Activated CD8-positive, alpha-beta T cell treated with anti-CD3 and anti-CD28 coated beads for 36 hours (primary cell): ENCODE measurements at places on chromosomes 5 and 9. TPM values are rescaled to one million over a fixed set of nuclear protein-coding genes. Genes with fewer than 3 reads are reported as not detected.

Gene ANKRD20A1
- total RNA-seq = 1.2 TPM

Gene CWC27
- 38.1 TPM for total RNA-seq

Gene PCDHB2
- not detected for total RNA-seq

Gene GRXCR2
- total RNA-seq = not detected

Gene EIF4E1B
- total RNA-seq = not detected

Gene PFN3
- not detected for total RNA-seq

- H3K27ac ChIP-seq = no peak overlapping the region
- DNase-seq = no peak
- peaks cover 19% of the 10 kb centered on the region for H3K27me3 ChIP-seq
- no peak overlapping the region for H3K4me3 ChIP-seq
- peaks cover 4% of the 10 kb centered on the region for H3K4me1 ChIP-seq
- H3K36me3 ChIP-seq = no peaks in the 10 kb centered on the region
These were observed 15.5 kb upstream of the SOWAHA start for GRCh38 chr5:132797651-132798050.

DNA sequence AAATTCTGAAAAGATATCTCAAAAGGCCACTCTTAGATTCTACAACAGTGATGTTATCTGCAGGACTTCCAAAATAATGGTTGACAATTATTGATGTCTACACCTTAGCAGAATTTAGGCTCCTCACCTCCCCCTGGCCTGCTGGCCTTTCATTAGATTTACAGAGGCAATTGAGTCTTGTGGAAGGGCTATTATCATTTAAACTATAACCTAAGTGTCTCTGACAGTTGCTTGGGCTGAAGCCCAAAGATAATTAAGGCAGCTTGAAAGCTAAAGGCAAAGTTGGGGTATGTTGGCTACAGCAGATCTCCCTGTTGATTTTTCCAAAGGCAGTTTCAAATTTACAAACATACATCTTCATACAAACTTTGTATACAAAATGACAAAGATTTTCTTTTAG lies 912.3 kb downstream of the TAF11L14 start:
- H3K27ac ChIP-seq = no peak overlapping the region
- no peaks in the 10 kb centered on the region for H3K36me3 ChIP-seq
- DNase-seq = no peak
- H3K27me3 ChIP-seq = no peaks in the 10 kb centered on the region

- no peak overlapping the region for H3K4me3 ChIP-seq
- no peak overlapping the region for H3K27ac ChIP-seq
- no peaks in the 10 kb centered on the region for H3K36me3 ChIP-seq
- H3K4me1 ChIP-seq = no peaks in the 10 kb centered on the region
- DNase-seq = no peak
- H3K27me3 ChIP-seq = no peaks in the 10 kb centered on the region
These were observed 110.0 kb downstream of the LURAP1L start for GRCh38 chr9:12884736-12885395.

GRCh38 chr9:33106827-33107621 lies 30.6 kb upstream of the SMU1 start:
- H3K27me3 ChIP-seq = no peaks in the 10 kb centered on the region
- H3K4me1 ChIP-seq = peaks cover 10% of the 10 kb centered on the region
- H3K27ac ChIP-seq = no peak overlapping the region
- DNase-seq = no peak
- no peaks in the 10 kb centered on the region for H3K36me3 ChIP-seq

GRCh38 chr5:1793301-1793740 lies 6.3 kb downstream of the MRPL36 start:
- peak overlapping the region; percentile 64 for H3K4me3 ChIP-seq
- peaks cover 19% of the 10 kb centered on the region for H3K36me3 ChIP-seq
- H3K27me3 ChIP-seq = no peaks in the 10 kb centered on the region
- peak overlapping the region; percentile 93 for H3K27ac ChIP-seq

DNA sequence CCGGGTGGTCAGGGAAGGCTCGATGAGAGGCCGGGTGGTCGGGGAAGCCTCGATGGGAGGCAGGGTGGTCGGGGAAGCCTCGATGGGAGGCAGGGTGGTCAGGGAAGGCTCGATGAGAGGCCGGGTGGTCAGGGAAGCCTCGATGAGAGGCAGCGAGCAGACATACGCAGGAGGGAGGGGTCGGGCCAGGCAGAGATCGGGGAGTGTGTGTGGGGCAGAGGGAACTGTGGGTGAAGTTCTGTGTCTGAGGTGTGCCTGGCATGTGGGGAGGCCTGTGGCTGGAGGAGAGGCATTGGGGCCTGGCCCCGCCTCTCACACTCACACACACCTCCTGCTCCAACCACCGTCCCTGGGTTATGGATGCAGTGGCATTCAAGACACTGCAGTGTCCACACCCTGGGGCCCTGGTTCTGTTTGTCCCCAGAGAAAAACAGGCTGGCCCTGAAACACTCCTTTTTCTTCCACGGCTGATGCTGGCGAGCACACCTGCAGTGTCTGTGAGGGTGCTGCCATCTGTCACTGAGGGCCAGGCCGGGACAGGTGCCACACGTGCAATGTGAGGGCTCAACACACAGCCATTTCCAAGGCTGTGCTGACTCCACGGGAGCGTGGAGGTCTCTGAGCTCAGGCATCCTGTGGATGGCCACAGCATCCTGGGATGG lies 6.5 kb upstream of the PLEKHG4B start:
- H3K27me3 ChIP-seq = peaks cover 23% of the 10 kb centered on the region
- no peak for DNase-seq
- H3K4me1 ChIP-seq = no peaks in the 10 kb centered on the region
- H3K36me3 ChIP-seq = no peaks in the 10 kb centered on the region
- H3K27ac ChIP-seq = no peak overlapping the region

DNA sequence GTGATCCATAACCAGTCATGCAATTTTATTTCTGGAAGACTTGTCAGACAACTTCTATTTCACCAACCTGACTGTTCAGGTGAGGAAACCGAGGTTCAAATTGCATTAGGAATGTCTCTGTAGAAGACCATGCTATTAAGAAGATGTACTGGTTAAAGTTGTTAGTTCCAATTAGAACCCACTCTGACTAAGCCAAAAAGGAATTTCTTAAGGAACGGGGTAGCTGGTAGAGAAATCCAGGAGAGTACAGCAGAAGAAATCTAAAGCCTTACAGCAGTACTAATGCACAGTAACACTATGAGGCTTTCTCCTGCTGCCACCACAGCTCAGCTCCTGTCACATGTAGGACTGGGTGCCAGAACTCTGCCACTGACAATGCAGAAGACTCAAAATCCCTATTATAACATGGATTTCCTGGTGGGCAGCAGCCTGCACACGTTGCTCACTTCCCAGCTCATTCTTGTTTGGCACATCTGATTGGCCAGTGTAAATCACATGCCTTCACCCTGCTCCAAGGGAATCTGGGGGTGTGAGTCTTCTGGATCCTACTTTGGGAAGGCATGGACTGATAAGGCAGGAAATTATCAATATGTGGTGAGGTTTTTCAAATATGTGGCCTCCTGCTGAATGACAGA lies 37.1 kb downstream of the CAST start:
- DNase-seq = no peak
- H3K4me1 ChIP-seq = peaks cover 30% of the 10 kb centered on the region
- no peak overlapping the region for H3K27ac ChIP-seq
- H3K27me3 ChIP-seq = no peaks in the 10 kb centered on the region
- H3K4me3 ChIP-seq = no peak overlapping the region

DNA sequence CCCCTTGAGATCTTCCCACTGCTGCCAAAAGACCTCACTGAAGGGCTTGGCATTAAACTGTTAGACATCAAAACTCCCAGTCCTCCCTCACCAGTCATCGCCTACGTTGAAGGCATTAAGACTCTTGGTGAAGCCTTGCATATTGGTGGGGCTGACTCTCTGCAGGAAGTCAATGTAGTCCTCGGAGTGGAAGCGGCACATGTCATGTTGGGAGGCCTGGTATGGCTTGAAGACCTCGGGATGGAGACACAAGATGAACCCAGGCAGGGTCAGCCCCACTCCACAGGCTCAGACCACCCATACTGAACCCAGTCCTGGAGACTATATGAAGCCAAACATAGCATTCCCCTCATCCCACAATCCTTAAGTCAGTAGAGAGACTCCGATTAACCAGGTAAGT lies 1.9 kb downstream of the HDAC3 start:
- peak overlapping the region; percentile 86 for H3K4me3 ChIP-seq
- peaks cover 39% of the 10 kb centered on the region for H3K4me1 ChIP-seq
- H3K27ac ChIP-seq = peak overlapping the region; percentile 6
- DNase-seq = no peak
- no peaks in the 10 kb centered on the region for H3K27me3 ChIP-seq

DNA sequence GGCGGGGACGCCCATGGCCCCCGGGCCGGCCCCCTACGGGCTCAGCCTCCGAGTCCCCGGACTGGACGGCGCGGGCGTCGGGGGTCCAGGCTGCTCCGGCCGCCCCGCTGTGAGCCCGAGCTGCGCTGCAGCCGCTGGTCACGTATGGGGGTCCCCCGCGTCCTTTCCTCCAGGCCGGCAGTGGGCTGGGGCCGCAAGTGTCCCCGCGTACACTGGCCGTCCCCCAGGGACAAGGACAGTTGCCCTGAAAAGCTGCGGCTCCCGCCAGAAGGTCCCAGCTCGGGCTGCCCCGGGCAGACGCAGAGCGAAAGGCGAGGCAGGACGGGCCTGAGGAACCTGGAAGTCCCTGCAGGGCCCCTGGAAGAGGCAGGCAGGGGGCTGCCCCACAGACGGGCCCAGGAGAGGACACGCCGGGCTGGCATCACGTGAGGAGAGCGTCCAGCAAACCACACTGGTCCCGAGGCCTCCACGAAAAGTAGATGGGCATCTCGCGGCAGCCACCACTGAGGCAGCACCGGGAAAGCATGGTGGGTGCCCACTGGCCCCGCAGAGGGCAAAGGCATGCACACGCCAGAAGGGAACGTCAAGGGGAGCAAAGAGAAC lies 3.3 kb upstream of the NKD2 start:
- H3K4me3 ChIP-seq = no peak overlapping the region
- H3K36me3 ChIP-seq = no peaks in the 10 kb centered on the region
- H3K27ac ChIP-seq = no peak overlapping the region
- DNase-seq = no peak

DNA sequence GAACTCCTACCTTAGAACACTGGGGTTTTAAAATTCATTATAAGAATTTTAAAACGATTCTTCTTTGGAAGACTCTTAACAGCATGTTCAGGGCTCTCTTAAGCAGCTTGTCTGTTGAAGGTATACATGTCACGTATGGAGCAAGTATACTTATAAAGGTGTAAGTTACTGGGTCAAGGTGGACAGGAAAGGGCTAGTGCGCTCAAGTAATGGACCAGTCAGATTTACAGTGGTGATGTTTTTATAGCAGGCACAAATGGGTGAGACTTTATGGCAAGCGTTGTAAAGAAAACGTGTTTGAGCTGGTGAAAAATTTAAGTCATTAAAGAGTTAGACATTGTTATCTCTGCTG lies 7.9 kb downstream of the SLC44A1 start:
- no peaks in the 10 kb centered on the region for H3K4me1 ChIP-seq
- no peaks in the 10 kb centered on the region for H3K27me3 ChIP-seq
- H3K36me3 ChIP-seq = no peaks in the 10 kb centered on the region
- DNase-seq = no peak

DNA sequence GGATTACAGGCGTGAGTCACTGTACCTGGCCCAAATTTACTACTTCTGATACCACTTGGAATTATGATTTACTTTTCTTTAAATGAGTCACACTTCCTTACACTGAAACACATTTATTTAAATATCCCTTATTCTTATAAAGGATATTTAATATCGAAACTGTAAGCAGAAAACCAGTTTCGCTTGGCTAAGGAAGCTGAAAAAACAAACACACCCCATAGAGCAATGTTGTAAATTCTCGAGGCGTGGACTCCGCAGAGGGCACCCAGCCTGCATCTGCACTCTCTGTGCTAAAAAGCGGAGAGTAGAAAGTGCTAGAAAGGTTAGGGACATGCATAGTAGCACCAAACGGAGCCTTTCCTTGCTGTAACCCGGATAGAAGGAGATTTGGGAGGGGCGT lies 86.5 kb downstream of the HMCN2 start:
- DNase-seq = no peak
- H3K4me1 ChIP-seq = no peaks in the 10 kb centered on the region
- H3K36me3 ChIP-seq = no peaks in the 10 kb centered on the region
- no peak overlapping the region for H3K27ac ChIP-seq

DNA sequence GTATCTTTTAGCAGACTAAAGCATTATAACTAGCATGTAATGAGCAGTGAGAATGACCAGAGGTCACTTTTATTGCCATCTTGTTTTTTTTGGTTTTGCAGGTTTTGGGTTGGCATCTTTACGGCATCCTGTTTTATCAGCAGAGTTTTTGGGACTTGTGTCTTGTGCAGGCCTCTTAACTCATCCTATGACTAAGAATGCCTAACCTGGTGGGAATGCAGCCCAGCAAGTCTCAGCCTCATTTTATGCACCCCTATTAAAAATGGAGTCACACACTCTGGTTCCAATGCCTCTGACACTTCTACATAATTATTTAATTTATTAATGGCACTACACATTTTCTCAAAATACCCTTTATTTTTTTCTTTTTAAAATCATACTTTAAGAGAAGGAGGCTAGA lies 726.5 kb upstream of the RIOK2 start:
- no peaks in the 10 kb centered on the region for H3K27me3 ChIP-seq
- no peak overlapping the region for H3K4me3 ChIP-seq

DNA sequence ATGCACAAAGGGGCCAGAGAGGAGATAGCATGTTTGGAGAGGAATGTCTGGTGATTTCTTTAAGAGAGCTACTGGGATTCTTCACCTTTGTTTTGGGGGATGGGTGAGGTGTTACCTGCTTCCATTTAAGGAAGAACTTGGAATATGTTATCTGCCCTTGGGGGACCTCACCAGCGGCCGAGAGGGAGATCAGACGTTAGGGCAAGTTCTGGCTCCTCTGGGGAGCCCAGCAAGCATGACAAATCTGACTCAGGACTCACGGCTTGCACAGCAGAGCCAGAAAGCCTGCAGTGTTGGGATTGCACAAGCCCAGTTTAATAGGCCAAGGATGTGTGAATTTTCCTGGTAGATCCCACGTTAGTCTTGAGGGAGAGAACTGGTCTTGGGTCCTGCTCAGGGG lies 40.3 kb downstream of the SLC28A3 start:
- DNase-seq = no peak
- H3K27me3 ChIP-seq = no peaks in the 10 kb centered on the region
- no peak overlapping the region for H3K27ac ChIP-seq
- H3K36me3 ChIP-seq = no peaks in the 10 kb centered on the region
- no peak overlapping the region for H3K4me3 ChIP-seq
- peaks cover 32% of the 10 kb centered on the region for H3K4me1 ChIP-seq

DNA sequence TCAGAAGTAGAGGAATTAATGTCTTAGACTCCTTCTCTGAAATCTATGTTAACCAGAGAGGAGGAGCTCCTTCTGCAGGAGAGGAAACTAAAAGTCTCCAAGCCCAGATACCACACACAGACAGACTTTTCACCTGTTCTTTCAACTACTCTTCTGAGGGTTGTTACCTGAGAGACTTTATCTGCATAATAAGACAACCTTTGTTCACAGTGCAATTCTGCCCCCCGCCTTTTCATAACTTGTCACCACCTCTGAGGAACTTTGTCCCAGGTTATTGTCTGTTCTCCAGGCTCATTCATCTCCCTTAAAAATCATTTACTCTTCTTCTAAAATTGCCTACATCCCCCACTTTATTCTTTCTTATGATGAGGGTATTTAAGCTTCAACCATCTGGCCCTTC lies 9.4 kb upstream of the GALNT10 start:
- H3K36me3 ChIP-seq = no peaks in the 10 kb centered on the region
- H3K4me3 ChIP-seq = no peak overlapping the region
- H3K27me3 ChIP-seq = peaks cover 8% of the 10 kb centered on the region
- H3K4me1 ChIP-seq = no peaks in the 10 kb centered on the region
- no peak for DNase-seq

- no peaks in the 10 kb centered on the region for H3K36me3 ChIP-seq
- peaks cover 12% of the 10 kb centered on the region for H3K4me1 ChIP-seq
- peak; percentile 82 for DNase-seq
- H3K27ac ChIP-seq = peak within 1 kb of the TSS; percentile 84
- peak within 1 kb of the TSS; percentile 82 for H3K4me3 ChIP-seq
These were observed at the start of gene PRXL2C for GRCh38 chr9:96655198-96655851. Gene PRXL2C, minus strand, starts transcription at chr9:96655317. Its CDS starts 36 bp downstream, at chr9:96655281.
